Suppressor macrophage (primary cell): ENCODE measurements at places on chromosomes 11 and 22.

DNA sequence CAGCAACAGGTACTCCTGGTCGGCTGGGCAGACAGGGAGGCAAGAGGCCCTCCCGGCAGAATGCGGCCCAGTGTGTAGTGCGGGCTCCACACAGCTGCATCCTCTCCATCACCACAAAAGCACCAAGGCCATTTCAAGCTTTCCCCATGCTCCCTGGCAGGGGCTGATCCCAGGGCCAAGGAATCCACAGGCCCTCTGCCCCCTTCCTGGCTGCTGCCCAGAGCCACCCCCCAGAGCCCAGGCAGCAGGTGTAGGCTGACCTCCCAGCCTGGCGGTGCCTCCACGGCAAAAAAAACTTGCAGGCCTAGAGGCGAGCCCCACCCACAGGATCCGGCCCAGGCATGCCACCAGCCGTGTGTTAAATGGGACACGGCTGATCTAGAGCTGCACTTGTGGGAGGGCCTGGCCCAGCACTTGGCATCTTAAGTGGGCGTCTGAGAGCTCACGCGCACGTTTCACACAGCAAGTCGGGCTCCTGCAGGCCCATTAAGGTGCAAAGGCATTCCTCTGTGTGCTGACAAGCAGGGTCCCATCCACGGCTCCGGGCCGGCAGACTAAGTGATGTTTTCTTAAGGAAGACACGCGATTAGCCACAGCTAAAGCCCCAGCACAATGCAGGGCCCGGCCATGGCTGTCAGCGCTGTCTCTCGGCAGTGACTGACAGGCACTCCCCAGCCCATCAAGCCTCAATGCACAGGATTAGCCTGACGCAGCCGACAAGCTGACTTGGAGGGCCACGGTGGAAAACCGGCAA lies 19.8 kb upstream of the GNB1L start:
- DNase-seq, result no peak

DNA sequence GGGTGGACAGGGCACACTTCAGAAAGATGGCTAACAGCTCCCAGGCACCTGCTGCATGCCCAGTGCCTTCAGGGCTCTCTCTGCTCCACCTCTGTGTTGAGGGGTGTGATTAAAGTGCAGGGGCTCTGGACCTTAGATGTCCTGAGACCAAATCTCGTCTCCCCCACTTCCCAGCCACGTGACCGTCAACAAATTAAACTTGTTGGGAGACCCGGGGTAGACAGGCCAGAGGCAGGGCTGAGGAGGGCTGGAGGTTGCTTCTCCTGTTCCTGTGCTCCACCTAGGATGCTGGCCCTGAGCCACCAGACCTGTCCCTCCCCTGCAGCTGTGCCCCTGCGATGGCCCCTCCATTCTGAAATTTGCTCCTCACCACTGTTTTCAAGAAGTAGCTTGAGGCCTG lies 17.0 kb downstream of the NPTXR start:
- DNase-seq, result no peak

GRCh38 chr11:22711071-22711770 lies 44.8 kb downstream of the GAS2 start:
- no peak for DNase-seq

- no peak for DNase-seq
These were observed 18.6 kb downstream of the C1QTNF6 start for GRCh38 chr22:37169406-37169805.

GRCh38 chr11:37571246-37571645 lies 973.2 kb upstream of the RAG2 start:
- no peak for DNase-seq

DNA sequence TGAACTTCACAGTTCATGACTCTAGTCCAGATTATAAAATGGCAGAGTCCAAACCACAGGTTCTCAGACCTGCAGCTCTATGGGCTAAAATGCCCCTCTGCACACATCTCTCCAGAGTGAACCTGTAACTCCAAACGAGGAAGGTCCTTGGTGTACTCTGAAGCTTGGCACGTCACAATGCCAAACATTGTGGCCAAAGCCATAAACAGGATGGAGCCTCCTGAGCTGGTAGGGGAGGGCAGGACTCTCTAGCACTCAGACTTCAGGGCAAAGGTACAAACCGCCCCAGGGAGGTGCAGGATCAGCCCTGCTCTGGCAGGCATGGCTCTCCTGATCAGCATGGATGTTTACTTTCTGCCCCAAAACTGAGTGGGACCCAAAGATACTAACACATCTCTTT lies 2.3 kb downstream of the SCUBE2 start:
- DNase-seq, result no peak

- DNase-seq, result no peak
These were observed 108.3 kb downstream of the SWAP70 start for GRCh38 chr11:9772218-9772617.

DNA sequence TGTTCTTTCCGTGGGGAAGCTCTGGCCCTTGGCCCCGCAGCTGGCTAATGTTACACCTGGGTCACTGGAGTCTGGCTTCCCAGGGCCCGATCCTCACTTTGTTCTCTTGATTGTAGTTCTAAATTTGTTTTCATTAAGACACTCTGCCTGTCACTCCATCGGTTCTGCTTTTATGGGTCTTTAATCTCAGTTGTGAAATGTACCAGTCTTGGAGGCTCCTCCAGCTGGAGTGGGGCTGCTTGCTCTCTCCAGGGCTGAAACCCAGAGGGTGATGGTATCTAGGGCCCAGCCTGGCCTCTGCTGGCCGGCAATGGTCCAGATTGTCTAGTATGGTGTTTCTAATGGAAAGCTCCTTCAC lies 352.9 kb downstream of the TENM4 start:
- DNase-seq, result no peak

DNA sequence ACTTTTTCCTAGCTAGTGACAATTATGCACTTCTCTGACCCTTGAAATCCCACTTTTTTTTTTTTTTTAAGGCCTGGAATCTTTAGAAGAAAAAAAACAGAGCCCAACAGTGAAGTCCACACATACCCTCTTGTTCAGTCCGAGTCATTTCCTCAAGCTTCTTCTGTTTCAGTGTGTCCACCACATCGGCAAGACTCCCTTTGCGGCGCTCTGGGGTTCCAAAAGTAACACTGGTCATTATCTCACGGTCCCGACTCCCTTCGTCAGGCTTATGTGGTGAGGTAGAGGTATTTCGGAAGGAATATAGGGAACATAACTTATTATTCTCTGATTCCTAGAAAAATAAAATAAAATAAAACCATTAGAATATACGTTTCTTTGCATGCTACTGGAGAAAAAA lies 38.0 kb downstream of the SOX6 start:
- no peak for DNase-seq

- no peak for DNase-seq
These were observed 19.5 kb upstream of the SCGB1A1 start for GRCh38 chr11:62399172-62399877.

- no peak for DNase-seq
These were observed 284.7 kb downstream of the ST3GAL4 start for GRCh38 chr11:126640186-126640585.

DNA sequence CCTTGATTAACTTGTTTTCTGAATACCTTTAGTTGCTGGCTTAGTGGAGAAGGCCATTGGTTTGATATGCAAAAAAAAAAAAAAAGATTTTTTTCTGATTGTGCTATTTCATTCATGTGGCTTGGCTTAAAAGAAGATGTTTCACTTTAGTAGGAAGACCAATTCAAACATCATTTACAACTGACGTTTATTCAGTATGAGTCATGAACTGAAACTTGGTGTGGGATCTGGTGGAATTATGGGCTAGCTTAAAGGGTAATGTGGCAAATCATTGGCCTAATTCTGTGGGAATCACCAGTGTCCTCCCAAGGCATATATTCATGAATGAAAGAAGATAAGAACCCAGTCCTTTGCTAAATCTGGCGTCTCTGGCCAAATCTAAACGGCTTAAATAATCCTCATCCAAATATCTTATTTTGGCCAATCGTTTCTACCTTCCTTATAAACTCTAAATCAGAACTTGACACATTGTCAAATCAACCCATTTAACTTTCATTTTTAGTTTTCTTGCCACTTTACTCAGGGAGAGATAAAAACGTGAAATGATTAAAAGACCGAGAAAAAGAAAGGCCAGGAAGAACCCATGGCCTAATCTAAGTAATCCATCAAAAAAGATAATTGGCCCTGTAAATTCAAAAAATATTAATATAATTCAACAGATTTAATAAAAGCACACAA lies 77.0 kb downstream of the DDIAS start:
- no peak for DNase-seq
